Activated naive CD8-positive, alpha-beta T cell treated with anti-CD3 and anti-CD28 coated beads for 36 hours (primary cell): ENCODE measurements at places on chromosomes 6 and 20.

DNA sequence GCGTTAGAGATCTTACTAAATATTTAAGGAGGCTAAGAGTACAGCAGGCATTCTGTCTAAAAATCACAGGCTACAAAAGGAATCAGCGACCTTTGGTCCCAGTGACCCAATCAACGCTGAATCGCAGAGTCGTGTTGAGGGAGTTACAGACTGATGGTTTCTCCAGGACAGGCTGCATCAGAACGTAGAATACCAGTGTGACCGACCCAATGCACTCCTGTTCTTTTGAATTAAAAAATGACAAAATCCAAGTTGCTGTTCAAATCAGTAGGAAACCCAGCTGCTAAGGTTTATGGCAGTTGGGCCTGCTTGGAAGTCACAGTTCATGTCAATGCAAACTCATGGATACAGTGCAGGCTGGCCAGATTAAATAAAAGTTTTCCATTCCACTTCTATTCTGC, 155.8 kb upstream of the AFDN start:
- peaks cover 13% of the 10 kb centered on the region for H3K27me3 ChIP-seq
- peaks cover 2% of the 10 kb centered on the region for H3K36me3 ChIP-seq
- H3K4me3 ChIP-seq, result no peak overlapping the region
- H3K27ac ChIP-seq, result no peak overlapping the region

DNA sequence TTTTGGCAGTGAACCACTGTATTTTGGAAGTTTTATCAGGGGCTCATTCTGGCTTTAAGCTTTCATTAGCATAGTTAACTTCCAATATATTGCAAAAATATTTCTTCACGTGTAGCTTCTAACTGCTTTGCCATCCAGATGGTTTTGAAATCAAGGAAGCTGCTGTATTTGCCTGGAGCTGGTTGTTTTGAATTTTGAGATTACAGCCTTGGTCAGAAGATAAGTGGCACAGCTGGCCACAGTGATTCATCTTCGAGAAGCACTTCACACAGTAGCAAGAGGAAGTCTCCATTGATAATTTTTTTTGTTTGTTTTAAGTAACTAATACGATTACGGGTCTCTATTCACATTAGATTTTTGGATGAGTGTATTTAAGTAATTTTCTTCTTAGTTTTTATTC, 3.8 kb downstream of the APCDD1L start:
- no peak for DNase-seq
- peaks cover 34% of the 10 kb centered on the region for H3K27me3 ChIP-seq
- H3K27ac ChIP-seq, result no peak overlapping the region
- no peaks in the 10 kb centered on the region for H3K36me3 ChIP-seq

- peak; percentile 40 for DNase-seq
- peaks cover 6% of the 10 kb centered on the region for H3K4me1 ChIP-seq
- no peak overlapping the region for H3K4me3 ChIP-seq
- H3K36me3 ChIP-seq, result no peaks in the 10 kb centered on the region
- H3K27ac ChIP-seq, result no peak overlapping the region
These were observed 11.8 kb downstream of the CPNE5 start for GRCh38 chr6:36827261-36828079.

GRCh38 chr20:1121429-1121828, 3.0 kb downstream of the PSMF1 start:
- H3K36me3 ChIP-seq, result peaks cover 32% of the 10 kb centered on the region
- H3K4me3 ChIP-seq, result peak overlapping the region; percentile 33
- H3K4me1 ChIP-seq, result peaks cover 49% of the 10 kb centered on the region
- no peaks in the 10 kb centered on the region for H3K27me3 ChIP-seq
- DNase-seq, result no peak

DNA sequence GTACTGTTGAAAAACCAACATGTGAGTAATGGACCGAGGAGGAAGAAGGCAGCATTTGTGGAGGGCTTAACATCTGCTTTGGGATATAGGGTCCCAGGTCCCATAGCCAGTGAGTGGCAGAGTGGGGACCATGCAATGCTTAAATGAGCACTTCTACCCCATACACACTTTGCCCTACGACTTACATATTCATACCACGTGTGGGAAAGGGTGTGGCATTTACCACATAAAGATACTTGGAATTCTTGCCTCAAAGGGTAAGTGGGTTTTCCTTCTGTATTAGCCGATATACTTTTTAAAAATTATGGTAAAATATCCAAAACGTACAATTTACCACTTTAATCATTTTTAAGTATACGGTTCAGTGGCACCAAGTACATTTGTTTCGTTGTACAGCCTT, 199.3 kb downstream of the BACH2 start:
- peaks cover 97% of the 10 kb centered on the region for H3K4me1 ChIP-seq
- peak overlapping the region; percentile 90 for H3K27ac ChIP-seq
- H3K36me3 ChIP-seq, result peaks cover 68% of the 10 kb centered on the region
- no peak overlapping the region for H3K4me3 ChIP-seq
- H3K27me3 ChIP-seq, result no peaks in the 10 kb centered on the region

DNA sequence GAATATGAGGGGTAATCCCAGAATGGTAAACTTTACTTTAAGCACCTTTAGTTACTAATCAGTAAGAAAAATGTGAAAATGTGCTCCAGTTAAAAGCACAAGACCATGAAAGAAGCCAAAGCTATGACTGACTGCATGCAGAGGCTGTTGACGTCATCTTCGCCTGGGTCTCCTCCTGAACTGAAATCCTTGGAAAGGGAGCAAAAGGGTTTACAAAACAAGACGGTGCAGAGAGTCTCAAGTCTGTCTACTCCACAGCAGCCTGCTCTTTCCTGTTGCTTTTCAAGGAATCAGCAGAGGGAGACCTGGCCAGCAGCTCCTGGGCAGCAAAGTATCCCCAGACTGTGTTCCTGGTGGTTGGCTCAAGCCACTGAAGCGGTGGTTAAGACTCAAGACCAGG, 10.2 kb downstream of the FKBP1A start:
- H3K4me1 ChIP-seq, result peaks cover 90% of the 10 kb centered on the region
- H3K27me3 ChIP-seq, result no peaks in the 10 kb centered on the region
- H3K27ac ChIP-seq, result peak overlapping the region; percentile 21
- H3K4me3 ChIP-seq, result no peak overlapping the region

- H3K4me3 ChIP-seq, result no peak overlapping the region
- H3K36me3 ChIP-seq, result no peaks in the 10 kb centered on the region
- DNase-seq, result peak; percentile 45
These were observed 93.2 kb downstream of the GMPR start for GRCh38 chr6:16331384-16332174.

DNA sequence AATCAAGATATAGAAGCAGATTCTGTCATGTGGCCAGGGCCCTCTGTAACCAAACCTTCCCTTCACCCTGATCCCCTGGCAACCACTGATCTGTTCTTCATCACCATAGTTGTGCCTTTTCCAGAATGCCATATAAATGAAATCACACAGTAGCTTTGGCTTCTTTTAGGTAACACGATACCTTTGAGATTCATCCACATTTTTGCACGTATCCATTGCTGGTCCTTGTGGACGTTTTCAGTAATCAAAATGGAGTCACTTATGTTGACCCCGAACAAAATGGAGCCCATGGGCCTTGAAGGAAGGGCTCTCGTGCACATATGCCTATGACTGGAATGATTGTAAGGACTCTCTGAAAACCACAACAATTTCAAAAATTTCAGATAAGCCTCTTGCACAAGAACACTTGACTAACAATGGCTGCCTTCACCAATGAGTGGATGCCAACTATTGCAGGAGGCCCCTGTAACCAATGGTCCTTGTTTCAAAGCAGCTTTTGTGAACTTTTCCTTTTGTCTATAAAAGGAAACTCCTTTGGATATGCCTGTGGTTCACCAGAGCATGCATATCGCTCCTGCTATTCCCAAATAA, 84.3 kb upstream of the RALY start:
- no peak overlapping the region for H3K4me3 ChIP-seq
- H3K27ac ChIP-seq, result no peak overlapping the region
- peaks cover under 1% of the 10 kb centered on the region for H3K4me1 ChIP-seq
- H3K27me3 ChIP-seq, result peaks cover 6% of the 10 kb centered on the region
- no peak for DNase-seq

GRCh38 chr6:98808541-98809210, 25.7 kb upstream of the POU3F2 start:
- H3K27ac ChIP-seq, result no peak overlapping the region
- no peak overlapping the region for H3K4me3 ChIP-seq
- no peaks in the 10 kb centered on the region for H3K4me1 ChIP-seq
- no peaks in the 10 kb centered on the region for H3K36me3 ChIP-seq
- no peak for DNase-seq
- H3K27me3 ChIP-seq, result peaks cover 18% of the 10 kb centered on the region

- no peak for DNase-seq
- H3K27me3 ChIP-seq, result peaks cover 3% of the 10 kb centered on the region
- peak overlapping the region; percentile 57 for H3K27ac ChIP-seq
These were observed 4.8 kb downstream of the ASXL1 start for GRCh38 chr20:32362901-32363364.

- no peaks in the 10 kb centered on the region for H3K27me3 ChIP-seq
- H3K27ac ChIP-seq, result peak overlapping the region; percentile 81
- peak overlapping the region; percentile 88 for H3K4me3 ChIP-seq
- peaks cover 26% of the 10 kb centered on the region for H3K36me3 ChIP-seq
These were observed 905 bp downstream of the PPARD start for GRCh38 chr6:35343092-35343834.

GRCh38 chr20:50039706-50040431, 57.1 kb downstream of the SNAI1 start:
- no peak overlapping the region for H3K4me3 ChIP-seq
- no peak overlapping the region for H3K27ac ChIP-seq
- H3K4me1 ChIP-seq, result peaks cover 3% of the 10 kb centered on the region
- no peaks in the 10 kb centered on the region for H3K36me3 ChIP-seq

- peaks cover 35% of the 10 kb centered on the region for H3K4me1 ChIP-seq
- H3K27me3 ChIP-seq, result no peaks in the 10 kb centered on the region
- peaks cover 14% of the 10 kb centered on the region for H3K36me3 ChIP-seq
- H3K27ac ChIP-seq, result no peak overlapping the region
- no peak for DNase-seq
- no peak overlapping the region for H3K4me3 ChIP-seq
These were observed 159.3 kb downstream of the NFATC2 start for GRCh38 chr20:51382986-51383821.

- H3K27ac ChIP-seq, result no peak overlapping the region
- no peaks in the 10 kb centered on the region for H3K36me3 ChIP-seq
- DNase-seq, result no peak
- H3K4me1 ChIP-seq, result no peaks in the 10 kb centered on the region
These were observed 1061.8 kb upstream of the CITED2 start for GRCh38 chr6:140436023-140436811.

- H3K4me1 ChIP-seq, result no peaks in the 10 kb centered on the region
- no peak overlapping the region for H3K4me3 ChIP-seq
- no peak overlapping the region for H3K27ac ChIP-seq
- DNase-seq, result no peak
These were observed 23.0 kb downstream of the L3MBTL1 start for GRCh38 chr20:43530321-43531090.

DNA sequence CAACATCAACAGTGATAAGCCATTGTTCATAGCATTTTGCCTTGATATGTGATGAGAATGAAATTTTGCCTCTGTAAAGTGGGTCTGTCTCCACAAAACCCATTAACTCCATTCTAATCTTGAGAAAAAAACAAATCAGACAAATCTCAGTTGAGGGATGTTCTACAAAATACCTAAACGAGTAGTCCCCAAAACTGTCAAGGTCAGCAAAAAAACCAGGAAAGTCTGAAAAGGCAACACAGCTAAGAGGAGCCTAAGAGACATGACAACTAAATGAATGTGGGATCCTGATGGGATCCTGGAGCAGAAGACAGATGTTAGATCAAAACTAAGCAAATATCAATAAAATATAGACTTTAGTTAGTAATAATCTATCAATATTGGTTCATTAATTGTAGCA, 431.6 kb upstream of the SPTLC3 start:
- no peaks in the 10 kb centered on the region for H3K27me3 ChIP-seq
- no peak for DNase-seq
- H3K36me3 ChIP-seq, result no peaks in the 10 kb centered on the region

GRCh38 chr6:33886673-33887144, 82.9 kb upstream of the MLN start:
- H3K4me1 ChIP-seq, result peaks cover 10% of the 10 kb centered on the region
- no peak overlapping the region for H3K4me3 ChIP-seq
- no peaks in the 10 kb centered on the region for H3K27me3 ChIP-seq
- H3K27ac ChIP-seq, result peak overlapping the region; percentile 39
- DNase-seq, result no peak

- H3K27me3 ChIP-seq, result no peaks in the 10 kb centered on the region
- no peak for DNase-seq
- H3K4me1 ChIP-seq, result no peaks in the 10 kb centered on the region
- no peak overlapping the region for H3K4me3 ChIP-seq
- H3K27ac ChIP-seq, result no peak overlapping the region
These were observed 177.6 kb downstream of the MAFB start for GRCh38 chr20:40511478-40511877.

- no peaks in the 10 kb centered on the region for H3K36me3 ChIP-seq
- H3K27me3 ChIP-seq, result no peaks in the 10 kb centered on the region
- no peak overlapping the region for H3K4me3 ChIP-seq
These were observed 61.9 kb upstream of the ELOVL5 start for GRCh38 chr6:53410508-53411258.

- H3K27me3 ChIP-seq, result peaks cover 34% of the 10 kb centered on the region
- H3K4me3 ChIP-seq, result no peak overlapping the region
- H3K36me3 ChIP-seq, result no peaks in the 10 kb centered on the region
- no peak overlapping the region for H3K27ac ChIP-seq
These were observed 173.1 kb upstream of the KCNK16 start for GRCh38 chr6:39495640-39496039.
